ENCODE measurements at places on chromosomes 11 and 22.
A peak's percentile ranks its signal among the peaks of the same experiment; 100 is the strongest.

GRCh38 chr11:62075438-62075837, 48.4 kb upstream of the INCENP start:
- DNase-seq, result no peak

DNA sequence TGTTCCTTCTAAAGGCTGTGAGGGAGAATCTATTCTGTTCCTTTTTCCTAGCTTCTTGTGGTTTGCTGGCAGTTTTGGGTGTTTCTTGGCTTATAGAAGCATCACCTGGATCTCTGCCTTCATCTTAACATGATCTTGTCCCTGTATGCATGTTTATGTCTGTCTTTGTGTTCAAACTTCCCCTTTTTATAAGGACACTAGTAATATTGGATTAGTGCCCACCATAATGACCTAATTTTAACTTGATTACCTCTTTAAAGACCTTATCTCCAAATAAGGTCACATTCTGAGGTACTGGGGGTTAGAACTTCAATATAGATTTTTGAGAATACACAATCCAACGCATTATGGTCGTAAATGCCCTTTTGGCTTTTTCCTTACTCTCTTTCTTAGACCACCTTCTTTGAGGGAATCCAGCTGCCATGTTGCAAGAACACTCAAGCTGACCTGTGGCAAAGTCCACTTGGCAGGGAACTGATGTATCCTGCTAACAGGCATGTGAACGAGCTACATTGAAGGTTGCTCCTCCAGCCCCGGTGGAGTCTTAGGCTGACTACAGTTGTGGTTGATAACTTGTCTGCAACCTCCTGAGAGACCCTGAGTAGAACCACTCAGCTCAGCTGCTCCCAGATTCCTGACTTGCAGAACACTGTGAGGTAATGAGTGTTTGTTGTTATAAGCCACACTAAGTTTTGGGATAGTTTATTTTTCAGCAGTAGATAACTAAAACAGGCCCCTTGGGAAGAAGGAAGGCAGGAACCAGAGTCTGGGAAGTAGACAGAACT, 127.1 kb upstream of the OR9Q1 start:
- DNase-seq, result no peak

GRCh38 chr22:46250035-46250782, at the start of gene CDPF1:
Gene CDPF1 (minus strand): TSS chr22:46250293. CDS start chr22:46248284, 2,009 bp downstream.
- peak; percentile 85 for DNase-seq

GRCh38 chr22:20787746-20788626, 14.1 kb downstream of the SERPIND1 start:
- no peak for DNase-seq

DNA sequence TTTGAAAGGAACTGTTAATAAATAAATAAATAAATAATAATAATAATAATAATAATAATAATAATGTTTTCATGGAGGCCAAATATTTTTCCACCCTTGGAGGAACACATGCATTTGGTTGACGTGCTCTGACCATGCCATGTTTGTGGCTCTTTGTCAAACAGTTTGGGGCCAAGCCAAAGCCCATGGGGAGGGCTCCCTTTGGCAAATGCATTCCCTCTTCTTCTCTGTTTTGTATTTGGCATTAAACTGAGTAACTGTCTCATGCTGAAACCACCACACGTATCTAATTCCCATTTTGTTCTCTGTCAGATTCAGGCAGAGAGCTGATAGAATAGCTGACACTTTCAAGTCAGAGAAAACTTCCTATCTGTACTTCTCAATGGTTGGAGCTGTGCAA, 68.6 kb upstream of the PAX6 start:
- no peak for DNase-seq

DNA sequence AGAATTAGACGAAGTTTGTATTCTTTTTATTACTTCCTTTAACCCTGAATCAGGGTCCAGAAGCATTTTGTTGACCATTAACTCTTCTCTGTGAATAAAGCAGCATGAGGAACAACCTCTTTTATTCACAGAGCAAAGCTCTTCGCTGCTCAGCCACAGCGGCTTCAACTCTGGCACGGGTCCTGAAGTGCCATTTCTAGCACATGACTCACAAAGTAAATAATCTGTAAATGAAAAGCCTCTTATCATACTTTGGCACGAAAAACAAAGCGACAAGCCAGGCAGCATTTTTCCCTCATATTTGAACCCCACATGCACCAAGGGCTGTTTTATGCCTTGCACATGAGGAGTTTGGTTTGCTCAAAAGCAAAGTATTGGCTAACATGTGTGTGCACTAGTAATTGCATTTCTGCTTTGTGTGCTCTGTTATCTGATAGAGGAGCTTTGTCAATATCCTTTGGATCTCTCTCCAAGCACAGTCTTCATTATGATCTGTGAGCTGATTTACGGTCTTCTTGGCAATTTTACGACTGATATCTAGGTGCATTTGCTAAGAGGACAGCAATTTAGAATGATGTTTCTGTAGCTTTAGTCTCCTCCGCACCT, 33.0 kb upstream of the APOBEC3A start:
- peak; percentile 85 for DNase-seq

- no peak for DNase-seq
These were observed 1.4 kb downstream of the B3GNT6 start for GRCh38 chr11:77035580-77035979.

DNA sequence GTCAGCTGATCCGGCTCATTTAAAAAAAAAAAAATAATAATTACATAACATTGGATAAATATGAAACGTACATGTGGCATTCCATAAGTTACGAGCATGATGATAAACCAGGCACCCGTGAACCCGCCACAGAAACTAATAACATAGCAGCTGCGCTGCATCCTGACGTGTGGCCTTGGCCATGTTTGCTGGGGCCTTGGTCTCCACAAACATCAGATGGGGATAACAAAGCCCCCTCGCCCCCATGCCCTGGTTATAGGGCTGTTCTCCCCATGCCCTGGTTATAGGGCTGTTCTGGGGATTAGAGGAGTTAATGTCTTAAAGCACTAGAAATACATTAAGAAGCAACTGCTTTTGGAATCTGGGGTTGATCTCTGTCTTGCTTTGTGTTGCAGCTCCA, 36.7 kb downstream of the FLRT1 start:
- DNase-seq, result no peak

DNA sequence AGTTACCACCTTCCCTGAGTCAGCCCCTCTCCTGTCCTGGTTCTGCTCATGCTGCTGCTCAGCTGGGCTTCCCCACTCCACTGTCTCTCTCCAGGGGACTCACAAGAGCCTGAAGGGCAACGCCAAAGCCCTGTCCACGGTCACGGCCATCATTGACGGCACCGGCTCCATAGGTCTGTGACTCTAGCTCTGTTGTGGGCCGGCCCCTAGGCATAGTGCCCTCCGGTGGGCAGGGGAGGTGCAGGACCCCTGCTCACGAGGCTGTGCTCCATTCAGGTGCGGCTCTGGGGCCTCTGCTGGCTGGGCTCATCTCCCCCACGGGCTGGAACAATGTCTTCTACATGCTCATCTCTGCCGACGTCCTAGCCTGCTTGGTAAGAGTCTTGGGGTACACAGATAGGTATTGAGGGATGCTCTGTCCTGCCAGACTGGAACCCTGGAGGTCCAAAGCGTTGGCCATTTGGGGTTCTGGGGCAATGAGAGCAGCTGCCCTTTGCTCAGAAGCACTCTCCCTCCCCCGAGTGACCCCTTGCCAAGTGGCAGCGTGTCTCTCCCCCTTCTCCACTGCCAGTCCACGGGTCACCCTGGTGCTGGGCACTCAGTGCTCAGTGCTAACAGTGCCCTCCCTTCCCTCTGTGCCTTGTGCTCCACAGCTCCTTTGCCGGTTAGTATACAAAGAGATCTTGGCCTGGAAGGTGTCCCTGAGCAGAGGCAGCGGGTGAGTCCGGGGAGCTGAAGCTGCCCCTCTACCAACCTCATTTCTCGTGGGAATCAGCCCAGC, 22.4 kb downstream of the SLC37A2 start:
- DNase-seq, result no peak

- no peak for DNase-seq
These were observed 10.8 kb downstream of the CRKL start for GRCh38 chr22:20927940-20928572.

DNA sequence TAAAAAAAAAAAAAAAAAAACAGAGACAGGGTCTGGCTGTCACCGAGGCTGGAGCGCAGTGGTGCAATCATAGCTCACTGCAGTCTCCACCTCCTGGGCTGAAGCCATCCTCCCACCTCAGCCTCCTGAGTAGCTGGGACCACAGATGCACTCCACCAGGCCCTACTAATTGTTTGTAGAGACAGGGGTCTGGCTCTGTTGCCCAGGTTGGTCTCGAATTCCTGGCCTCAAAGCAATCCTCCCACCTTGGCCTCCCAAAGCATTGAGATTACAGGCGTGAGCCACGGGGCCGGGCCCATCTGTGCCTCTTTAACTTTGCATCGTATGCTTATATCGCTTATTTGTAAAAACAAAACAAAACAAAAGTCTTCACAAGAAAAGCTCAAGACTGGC, 3.1 kb downstream of the CPT1A start:
- DNase-seq, result no peak

GRCh38 chr11:131614631-131615030, 244.2 kb downstream of the NTM start:
- no peak for DNase-seq

GRCh38 chr11:13348305-13348704, 70.7 kb downstream of the BMAL1 start:
- DNase-seq, result no peak

GRCh38 chr11:14905104-14906033, 13.3 kb upstream of the CYP2R1 start:
- peak; percentile 68 for DNase-seq

DNA sequence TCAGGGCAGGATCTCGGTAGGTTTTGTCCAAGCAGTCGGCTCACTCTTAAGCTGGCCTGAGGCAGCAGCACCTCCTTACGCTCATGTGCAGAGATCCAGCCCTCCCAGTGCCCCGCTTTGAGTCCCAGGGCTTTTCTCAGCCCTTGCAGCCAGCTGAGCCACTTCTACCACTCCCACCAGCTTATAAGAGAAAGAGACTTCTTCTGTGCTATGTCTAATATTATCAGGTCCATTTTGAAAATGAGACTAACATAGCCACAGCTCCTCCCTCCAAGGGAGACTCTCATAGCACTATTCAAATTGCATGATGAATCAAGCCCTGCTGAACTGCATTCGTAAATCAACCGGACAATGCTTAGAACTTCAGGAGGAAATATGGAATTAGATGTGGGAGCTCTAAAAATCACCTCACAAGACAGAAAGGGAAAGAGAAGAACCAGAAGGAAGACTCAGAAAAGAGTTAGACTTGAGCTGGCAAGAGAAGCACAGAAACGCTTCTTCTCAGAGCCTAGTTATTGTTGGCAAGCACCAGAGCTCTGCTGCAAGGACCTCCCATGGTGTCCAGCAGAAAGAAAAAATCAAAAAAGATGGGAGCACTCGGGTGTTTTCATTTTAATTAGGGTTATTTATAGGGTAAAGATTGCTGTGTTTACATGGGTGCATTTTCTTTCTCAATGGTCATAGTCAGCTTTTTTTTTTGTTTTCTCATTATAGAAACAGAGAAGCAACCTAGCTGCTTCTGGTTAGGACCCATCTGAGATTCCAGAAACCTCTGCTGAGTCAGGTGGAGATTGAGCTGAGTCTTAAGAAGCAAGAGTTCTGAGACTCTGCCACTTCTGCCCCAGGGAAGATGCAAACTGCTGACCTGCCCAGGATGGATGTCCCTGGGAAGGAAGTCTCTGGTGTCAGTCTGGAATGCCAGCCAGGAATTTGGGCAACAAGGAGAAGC, 181.4 kb downstream of the ETS1 start:
- no peak for DNase-seq

- DNase-seq, result no peak
These were observed 21.7 kb downstream of the KCNJ1 start for GRCh38 chr11:128845334-128845780.

DNA sequence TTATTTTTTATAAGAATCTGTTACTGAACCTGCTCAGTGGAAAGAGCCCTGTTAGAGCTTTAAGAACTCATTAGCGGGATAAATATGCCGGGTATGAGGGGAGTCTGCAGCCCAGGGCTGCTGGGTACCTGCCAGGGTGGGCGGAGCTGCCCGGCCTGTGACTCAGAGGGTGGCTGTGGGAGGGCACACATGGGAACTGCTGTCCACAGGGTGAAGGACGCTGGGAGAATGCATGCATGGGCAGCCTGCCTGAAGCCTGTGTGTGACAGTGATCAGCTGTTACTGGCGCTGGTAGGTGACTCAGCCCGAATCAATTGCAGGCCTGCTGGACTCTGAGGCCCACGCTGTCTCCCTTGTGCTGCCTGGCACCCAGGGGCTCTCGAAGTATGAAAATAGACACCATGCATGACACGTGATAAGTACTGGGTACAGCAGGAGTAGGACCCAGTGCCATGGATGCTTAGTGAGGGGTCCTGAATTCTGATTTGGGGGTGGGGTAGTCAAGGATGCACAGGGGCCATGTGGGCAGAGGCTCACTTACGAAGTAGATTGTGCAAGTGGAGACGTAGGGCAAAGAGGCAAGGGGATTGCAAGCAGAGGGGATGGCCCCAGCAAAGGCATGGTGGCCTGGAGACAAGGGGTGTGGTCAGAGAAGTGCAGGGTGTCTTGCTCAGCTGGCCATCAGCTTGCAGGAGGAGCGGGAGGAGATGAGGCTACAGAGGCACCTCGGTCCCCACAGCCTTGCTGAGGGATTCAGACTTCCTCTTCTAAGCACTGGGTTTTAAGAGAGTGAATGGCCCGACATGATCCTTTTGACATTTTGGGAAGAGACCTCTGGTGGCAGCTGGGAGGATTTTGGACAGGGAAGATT, 36.5 kb downstream of the GRIK4 start:
- DNase-seq, result no peak

- no peak for DNase-seq
These were observed 101.3 kb upstream of the E2F8 start for GRCh38 chr11:19342036-19342435.

- DNase-seq, result no peak
These were observed 156.0 kb downstream of the PKNOX2 start for GRCh38 chr11:125320347-125321076.

DNA sequence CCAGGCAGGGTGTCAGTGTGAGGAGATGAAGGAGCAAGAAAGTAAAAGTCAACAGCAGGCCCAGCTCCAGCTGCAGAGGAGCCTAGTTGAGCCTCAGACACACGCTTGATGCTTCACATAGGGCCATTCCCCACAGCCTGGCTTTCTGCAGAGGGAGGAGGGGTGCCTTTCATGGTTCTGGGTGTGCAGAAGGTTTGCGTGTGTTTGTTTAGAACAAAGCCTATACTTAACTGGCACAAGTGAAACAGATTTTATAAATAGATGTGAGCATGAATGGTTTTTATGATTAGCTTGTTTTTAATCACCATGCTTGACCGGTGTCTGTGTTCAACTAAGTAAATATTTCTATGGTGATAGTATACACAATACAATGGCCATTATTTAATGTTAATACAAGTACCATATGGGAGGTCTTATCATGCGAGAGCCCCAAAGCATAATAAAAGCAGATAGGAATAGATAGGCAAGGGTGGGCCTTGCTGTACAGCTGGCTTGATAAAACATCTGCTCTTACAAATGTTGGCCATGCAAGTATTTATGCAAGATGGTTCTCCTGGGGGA, 290.2 kb downstream of the ETS1 start:
- peak; percentile 1 for DNase-seq

- no peak for DNase-seq
These were observed 24.1 kb upstream of the TUB start for GRCh38 chr11:8056810-8057463.
